ENCODE measurements at places on chromosomes 5 and 9.

- no peak for DNase-seq
Measured at GRCh38 chr5:139910901-139911300, 115.3 kb downstream of the PSD2 start.

DNA sequence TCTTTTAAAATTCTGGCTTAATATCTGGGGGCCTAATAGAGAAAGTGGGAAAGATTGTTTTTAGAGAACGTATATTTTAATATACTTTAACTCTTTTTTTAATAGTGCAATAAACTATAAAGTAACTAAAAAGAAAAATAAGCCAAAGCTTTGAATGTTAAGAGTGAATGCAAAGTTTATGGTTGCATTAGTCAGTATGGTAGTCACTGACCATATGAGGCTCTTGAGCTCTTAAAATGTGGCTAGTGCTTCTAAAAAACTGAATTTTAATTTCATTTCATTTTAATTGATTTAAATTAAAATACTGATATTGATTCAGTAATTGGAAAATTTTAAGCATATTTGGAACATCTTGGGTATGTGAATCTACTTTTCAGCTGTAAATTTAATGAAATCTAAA is 310.7 kb downstream of the PJA2 start:
- DNase-seq, result no peak

GRCh38 chr5:103260951-103261350 is 2.4 kb downstream of the MACIR start:
- DNase-seq, result no peak

DNA sequence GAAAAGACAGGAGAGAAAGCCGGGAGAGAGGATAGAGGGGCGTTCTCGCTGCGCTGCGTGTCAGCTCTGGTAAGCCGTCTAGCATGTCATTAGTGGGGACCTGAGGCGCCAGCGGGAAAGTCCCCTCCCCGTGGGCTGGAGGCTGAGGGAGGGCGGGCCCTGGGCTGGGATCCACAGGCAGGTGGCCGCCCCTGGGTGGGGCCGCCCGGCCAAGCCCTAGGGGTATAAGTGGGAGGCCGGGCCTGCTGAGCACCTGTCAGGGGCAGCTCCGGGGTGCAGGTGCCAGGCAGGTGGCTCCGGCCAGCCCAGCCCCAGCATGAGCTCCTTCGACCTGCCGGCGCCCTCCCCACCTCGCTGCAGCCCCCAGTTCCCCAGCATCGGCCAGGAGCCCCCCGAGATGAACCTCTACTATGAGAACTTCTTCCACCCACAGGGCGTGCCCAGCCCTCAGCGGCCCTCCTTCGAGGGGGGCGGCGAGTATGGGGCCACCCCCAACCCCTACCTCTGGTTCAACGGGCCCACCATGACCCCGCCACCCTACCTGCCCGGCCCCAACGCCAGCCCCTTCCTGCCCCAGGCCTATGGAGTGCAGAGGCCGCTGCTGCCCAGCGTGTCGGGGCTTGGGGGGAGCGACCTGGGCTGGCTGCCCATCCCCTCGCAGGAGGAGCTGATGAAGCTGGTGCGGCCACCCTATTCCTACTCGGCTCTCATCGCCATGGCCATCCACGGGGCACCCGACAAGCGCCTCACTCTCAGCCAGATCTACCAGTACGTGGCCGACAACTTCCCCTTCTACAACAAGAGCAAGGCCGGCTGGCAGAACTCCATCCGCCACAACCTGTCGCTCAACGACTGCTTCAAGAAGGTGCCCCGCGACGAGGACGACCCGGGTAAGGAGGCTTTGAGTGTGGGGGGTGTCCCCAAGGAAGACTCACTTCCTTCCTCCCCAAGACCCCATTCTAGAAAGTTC is at the start of gene FOXI1:
TSS of gene FOXI1 (plus strand) at position 256 of the 970 bp plus-strand sequence. CDS start at position 317, 61 bp downstream.
- DNase-seq, result no peak
